ENCODE measurements at places on chromosomes 1 and 21. TPM values are rescaled to one million over a fixed set of nuclear protein-coding genes. Genes with fewer than 3 reads are reported as not detected.

DNA sequence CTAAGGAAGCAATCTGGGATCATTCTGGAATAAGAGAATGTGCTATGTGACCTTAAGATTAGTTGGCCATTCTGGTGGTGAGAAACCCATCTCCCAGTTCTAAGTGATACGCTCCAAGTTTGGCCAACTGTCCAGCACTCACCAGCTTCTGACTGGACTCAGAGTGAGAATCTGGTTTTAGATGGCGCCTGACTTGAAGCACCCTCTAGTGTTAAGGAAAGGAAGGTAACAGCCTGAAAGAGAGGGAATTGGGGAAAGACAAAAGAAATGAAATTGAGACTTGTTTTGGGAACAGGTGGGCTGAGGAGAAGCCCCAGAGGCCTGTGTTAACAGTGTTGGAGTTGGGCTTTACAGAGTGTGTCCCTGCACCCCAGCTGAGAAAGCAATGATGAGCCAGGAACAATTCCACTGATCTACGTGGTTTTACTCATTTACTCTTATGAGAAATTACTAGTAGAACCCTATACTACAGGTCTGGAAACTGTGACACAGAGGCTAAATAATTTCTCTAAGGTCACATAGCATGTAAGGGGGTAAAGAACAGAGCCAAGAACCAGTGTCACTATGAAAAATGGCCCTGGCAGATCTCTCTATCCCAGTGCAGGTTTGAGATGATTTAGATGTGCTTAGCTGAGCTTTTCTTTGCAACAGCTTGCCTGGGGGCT is 9.3 kb upstream of the FCAMR start:
- H3K27ac ChIP-seq, result no peak overlapping the region
- peaks cover 46% of the 10 kb centered on the region for H3K4me1 ChIP-seq
- H3K27me3 ChIP-seq, result no peaks in the 10 kb centered on the region
- DNase-seq, result no peak
- no peaks in the 10 kb centered on the region for H3K36me3 ChIP-seq

DNA sequence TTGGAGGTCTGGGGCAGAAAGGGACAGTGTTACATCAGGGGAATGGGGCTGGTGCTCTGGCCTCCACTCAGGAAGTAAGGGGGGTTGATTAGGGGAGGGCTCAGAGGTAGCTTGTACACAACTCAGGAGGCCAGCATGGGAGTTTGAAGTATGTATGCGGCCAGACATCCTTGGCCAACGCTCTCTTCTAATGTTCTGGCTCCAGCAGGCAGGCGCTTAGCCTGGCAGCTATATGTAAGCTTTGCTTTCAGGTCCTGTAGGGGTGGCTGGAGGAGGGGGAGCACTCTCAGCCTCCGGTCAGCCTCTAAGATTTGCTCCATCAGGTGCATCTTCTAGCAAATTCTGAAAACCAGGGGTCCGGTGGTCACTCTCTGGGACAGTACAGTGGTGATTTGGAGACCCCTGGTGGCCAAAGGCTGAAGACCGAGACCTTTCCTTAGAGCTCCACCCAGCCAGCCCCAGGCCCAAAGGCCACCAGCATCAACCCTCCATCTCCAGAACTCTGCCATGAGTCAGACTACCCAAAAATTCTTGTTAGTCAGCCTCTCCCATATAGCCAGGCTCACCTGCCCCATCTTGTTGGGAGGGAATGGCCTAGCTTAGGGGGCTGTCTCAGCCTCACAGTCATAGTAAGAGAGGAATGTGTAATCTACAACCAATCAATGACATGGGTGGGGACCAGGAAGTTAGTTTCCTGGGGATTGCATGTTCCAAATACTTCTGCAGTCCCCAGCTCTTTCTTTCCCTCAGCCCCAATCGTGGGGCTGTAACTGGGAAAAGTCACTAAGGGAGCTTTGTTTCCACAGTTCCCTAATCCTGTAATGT is 9.7 kb upstream of the COL8A2 start:
- no peak for DNase-seq
- peaks cover 6% of the 10 kb centered on the region for H3K4me1 ChIP-seq
- H3K36me3 ChIP-seq, result peaks cover 36% of the 10 kb centered on the region
- no peak overlapping the region for H3K27ac ChIP-seq
- no peak overlapping the region for H3K4me3 ChIP-seq

DNA sequence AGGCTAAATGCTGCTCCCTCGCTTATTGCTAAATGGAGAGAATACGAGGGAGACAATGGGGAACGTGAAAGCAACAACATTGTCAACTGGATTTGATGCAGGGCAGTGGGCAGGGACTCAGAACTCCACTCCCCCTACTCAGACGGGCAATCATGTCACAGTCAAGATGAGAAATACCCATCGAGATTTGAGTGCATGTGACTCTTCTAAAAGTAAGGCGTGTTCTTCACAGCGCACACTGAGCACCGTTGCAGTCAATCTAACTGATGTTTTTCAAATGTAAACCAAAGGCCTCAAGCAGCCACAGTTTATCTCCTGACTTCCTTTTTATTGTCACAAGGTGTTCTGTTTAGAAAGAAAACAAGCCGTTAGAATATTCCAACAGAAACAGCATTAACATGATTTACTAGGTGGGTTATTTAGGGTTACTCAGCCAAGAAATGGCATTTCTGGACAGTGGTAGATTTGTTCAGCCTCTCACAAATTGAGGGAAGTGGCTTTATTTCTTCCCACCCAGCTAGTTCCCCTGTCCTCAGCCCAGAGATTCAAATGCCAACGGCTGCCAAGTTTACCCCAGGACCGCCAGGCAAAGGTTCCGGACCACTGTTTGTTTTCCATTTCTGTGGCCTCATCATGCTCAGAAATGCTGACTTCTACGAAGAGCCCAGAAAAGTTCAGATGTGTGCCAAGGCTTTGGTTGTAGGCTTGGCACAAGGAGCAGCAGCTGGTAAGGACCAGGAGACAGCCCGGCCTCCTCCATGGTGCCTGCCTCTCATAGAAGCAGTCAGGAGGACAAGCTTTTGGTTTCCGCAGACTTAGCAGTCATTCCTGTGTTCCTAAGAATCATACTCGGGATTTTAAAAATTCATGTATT is 171.4 kb downstream of the KIF26B start:
- no peak for DNase-seq
- no peaks in the 10 kb centered on the region for H3K36me3 ChIP-seq
- no peaks in the 10 kb centered on the region for H3K27me3 ChIP-seq

DNA sequence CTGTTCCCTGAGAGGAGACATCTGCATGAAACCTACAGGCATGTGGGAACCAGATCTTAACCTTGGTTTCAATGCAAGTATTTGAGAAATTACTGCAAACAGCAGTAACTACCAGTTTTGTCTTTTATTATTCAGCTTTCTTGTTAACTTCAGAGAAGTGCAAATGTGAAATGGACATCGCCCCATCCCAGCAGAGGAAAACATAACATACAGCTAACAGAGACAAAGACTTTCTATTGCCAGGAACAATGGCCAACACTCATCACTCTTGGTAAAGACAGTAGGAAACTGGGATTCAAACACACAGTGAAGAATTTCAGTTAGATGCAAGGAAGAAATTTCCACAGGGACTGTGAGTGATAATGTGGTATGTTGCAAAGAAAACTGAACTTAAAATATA is 115.1 kb downstream of the SLC30A10 start:
- no peaks in the 10 kb centered on the region for H3K36me3 ChIP-seq
- no peak overlapping the region for H3K27ac ChIP-seq
- H3K4me3 ChIP-seq, result no peak overlapping the region
- no peak for DNase-seq

The ZBTB48 gene
- polyA plus RNA-seq, result 38.2 TPM

Data from large intestine (tissue), 12 donors.